ENCODE measurements at places on chromosomes 1 and 21.

GRCh38 chr1:238135708-238136664 is 245.3 kb upstream of the ZP4 start:
- no peak for DNase-seq

GRCh38 chr1:31877544-31877943 is 60.6 kb downstream of the PTP4A2 start:
- DNase-seq = no peak

DNA sequence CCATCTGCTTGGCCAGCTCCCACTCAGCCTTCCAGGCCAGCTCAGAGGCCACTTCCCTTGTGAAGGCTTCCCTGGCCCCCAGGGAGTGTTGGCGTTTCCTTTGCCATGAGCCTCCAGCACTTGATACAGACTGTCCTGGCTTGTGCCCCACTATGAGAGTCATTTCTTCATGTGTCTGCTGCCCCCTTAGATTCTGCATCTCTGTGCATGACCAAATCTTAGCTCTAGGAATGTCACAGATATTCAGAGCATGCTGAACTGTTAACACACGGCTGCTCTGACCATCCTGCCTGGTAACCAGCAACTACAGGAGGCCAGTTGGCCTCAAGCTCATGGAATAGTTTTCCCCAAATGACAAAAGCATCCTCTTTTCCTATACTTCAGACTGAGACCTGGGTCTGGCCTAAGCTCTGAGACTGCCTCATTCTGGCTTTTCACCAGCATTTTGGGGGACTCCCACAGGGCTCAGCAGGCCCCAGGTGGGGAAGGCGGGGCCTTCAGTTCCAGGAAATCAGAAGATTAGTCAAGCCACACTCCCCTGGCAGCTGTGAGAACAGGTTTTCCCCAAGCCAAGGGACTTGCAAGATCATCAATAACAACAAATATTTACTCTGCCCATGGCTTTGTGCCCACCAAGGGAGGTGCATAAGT is 182.6 kb upstream of the EDN2 start:
- no peak for DNase-seq

- peak; percentile 27 for DNase-seq
These were observed 223.3 kb upstream of the ZRANB2 start for GRCh38 chr1:71304125-71304524.

GRCh38 chr21:41349619-41350390 is 12.0 kb upstream of the MX2 start:
- no peak for DNase-seq

DNA sequence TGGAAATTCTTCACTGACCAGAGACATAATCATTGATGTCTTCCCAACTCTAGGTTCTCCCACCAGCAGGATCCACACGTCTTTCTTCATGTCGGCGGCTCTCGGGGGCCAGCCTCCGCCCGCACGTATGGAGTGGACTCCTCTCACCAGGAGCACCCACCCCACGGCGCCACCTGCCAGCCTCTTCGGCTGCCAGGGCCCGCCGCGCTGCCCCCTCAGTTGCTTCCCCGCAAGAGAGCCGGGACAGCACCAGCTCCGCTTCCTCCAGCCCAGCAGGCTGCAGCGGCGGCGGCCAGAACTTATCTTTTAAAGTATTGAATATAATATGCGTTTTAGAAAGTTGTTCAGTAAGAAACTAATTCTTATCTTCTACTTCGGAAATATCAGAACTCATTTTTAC is 273.5 kb downstream of the LIPI start:
- no peak for DNase-seq

DNA sequence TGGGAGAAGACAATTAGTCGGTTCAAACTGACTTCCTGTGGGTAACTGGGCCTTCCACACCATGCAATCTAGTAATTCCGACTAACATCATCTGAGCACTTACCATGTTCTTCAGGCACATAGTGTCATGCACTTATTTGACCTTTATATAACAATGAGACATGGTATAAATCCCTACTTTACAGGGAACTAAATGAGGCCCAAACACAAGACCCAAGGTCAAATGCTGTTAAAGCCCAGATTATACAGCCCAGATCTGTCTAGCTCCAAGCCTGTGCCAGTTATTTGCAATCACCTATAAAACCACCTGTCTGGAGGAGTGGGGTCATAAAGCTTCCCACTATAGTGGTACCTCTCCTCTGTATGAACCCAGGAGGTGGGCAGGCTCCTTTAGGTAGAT is 40.8 kb downstream of the JAK1 start:
- DNase-seq = no peak

- DNase-seq = no peak
These were observed 45.1 kb downstream of the ERI3 start for GRCh38 chr1:44310006-44310405.

DNA sequence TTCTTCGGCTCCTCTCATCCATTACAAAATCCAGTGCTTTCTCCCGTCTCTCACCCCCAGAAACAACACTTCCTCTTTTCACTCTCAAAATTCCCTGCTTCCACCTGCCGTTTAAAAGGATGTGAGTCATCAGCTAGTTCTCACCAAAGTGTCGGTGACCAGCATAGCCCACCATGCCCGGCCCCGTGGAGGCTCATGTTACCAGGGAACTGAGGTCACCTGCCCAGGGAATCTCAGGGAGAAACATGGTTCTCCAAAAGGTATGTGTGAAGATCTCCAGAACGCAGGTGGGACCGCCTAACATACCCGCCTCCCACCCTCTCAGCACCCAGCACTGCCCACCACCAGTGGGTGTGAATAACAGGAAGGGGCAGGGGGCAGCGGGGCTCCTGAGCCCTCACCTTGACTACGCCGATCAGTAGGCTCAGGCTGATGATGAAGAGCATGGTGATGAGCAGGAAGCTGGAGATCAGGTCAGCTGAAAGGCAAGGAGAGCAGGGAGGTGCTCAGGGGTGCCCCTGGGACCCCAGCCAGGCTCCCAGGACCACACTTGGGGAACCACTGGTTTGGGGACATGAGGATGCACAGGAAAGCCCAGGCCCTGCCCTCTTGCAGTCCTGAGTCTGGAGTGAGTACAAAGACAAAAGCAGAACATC is 16.2 kb downstream of the LAPTM5 start:
- DNase-seq = no peak

DNA sequence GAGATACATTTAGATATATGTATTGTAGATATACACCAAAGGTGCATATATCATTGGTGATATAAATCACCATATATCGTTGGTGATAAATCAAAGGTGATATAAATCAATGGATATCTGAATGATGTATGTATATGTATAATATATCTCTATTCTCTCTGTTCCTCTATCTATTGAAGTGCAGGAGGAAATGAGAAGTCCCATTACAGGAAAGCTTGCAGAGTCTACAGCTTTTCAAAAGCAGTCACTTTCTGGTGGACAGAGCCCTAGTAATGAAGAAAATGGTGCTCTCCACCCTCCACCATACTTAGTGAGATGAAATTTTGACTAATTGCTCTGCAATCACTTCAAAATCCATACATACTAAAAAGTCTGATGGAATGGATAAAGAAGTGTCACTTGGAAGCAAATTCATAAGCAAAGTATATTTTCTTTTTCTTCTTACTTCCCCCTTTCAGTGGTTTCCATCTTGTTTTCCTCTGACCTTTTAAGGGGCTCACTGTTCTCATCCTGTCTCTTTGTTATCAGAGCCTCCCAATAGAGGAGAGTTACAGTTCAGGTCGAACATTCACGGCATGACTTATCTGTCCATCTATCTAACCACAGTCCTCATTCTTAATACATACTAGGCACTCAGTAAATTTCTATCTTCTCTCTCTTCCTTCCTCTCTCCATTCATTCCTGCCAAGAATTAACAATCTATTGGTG is 227.2 kb downstream of the KCNJ6 start:
- no peak for DNase-seq

GRCh38 chr1:31013187-31013864 is 52.2 kb downstream of the PUM1 start:
- peak; percentile 68 for DNase-seq

GRCh38 chr1:223763881-223764280 is 51.5 kb downstream of the CAPN2 start:
- DNase-seq = no peak

DNA sequence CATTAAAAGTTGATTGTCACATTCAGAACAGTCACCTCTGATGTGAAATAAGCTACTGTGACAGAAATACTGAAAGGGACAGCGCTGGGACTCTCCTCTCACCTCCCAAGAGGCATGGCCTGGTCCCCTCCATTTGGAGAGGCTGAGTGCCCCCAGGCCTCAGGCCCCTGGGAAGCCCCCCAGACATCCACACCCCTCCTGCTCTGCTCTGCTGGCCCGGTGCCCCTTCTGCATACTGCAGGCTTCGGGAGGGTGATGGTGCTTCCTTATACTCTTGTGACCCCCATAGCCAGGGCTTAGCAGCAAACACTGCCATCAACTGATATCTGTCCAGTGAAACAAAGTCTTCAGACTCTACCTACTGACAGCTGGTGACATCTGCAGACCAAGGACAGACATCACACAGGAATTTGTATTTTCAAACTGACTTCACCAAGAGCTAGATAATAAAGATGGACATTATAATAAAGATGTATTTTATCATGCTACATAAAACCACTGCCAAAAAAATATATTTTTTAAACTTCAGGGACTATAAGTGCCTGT is 36.9 kb downstream of the C2CD2 start:
- DNase-seq = no peak

DNA sequence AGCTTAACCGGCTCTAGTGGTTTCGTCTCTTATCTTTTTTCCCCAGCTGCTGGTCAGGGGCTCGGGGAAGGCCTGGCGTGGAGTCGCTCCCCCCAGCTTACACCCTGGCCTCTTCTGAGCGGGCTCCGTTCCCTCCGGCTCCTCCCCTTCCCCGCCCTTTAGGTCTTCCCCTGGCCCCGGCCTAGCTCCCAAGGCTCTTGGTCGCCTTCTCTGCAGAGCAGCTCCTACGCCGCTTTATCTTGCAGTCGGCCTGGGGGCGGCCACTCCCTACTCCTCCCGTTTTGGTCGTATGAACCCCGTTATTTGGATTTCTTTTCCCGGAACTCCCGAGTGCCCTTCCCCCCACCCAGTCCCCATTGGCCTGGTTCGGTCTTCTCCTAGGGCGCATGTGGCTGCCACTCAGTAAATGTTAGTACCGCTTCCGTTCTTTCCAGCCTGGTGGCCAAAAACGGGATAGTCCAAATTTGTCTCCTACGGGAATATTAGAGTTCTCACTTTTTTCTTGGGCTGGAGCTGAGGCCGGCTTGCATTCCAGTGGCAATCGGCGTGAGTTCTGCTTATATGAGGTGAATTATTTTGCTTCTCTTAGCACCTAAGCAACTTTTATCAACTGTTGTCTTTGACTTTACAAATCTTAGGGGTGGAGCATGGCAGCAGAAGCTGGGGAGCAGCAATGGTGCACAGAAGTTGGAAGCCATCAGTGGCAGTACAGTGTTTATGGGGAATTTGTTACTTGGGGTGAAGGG is 467 bp downstream of the THRAP3 start:
- DNase-seq = peak; percentile 88

DNA sequence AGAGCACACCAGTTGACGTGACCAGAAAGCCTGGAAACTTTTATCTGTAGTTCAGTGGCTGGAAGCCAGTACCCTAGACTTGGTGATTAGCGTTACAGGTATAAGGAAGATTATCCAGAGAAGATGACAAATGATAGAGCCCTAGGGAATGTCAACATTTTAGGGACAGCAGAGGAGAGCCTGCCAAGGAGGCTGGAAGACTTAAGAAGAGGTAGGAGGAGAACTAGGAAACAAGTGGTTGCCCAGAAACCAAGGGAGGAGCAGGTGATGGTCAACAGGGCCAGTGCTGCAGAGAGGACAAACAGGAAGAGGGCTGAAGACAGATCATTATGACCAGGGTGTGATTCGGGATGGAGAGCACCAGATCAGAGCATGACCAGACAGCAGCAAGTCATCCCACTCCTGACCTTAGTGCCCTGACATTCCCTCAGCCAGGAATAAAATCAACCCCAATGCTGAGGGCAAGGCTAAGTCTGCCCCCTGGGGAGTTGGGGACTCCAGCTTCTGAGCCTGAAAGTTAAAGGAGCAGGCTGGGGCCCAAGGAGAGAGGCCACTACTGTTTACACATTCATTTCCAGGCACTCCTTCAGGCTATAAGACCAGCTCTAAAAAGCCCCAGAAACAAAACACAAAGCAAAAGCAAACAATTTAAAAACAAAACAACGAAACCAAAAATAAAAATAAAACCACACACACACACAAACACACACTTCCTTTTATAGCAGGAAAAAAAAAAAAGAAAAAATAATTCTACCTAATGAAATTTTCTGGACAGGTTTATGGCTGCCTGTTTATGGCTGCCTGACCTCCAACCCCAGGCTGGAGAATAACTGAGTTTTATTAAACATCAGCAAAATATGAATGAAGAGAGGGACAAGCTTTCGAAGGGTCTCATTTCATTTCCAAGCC is 48.6 kb upstream of the LRRC52 start:
- no peak for DNase-seq

DNA sequence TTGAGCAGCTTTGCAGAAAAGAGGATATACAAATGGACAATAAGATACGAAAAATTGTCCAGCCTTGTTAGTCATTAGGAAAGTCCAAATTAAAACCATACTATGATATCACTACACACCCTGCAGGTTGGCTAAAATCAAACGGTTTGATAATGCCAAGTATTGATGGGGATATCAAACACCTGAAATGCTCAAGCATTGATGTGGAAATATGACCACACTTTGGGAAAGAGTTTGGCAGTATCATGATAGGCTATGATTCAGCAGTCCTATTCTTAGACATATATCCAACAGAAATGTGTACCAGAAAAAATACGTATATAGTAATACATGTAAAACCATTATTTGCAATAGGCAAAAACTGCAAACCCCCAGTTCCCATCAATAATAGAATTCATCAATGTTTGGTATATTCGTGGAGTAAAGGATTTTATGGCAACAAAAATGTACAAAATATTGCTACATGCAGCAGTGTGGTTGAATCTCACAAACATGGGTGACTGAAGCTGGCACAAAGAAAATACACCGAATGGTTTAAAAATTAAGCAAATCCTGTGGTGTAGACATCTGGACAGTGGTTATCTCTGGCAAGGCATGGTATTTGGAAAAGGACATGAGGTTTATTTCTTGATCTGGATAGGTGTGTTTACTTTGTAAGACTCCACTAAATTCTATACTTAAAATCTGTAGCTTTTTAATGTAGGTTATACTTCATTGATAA is 243.2 kb downstream of the FGGY start:
- DNase-seq = no peak

DNA sequence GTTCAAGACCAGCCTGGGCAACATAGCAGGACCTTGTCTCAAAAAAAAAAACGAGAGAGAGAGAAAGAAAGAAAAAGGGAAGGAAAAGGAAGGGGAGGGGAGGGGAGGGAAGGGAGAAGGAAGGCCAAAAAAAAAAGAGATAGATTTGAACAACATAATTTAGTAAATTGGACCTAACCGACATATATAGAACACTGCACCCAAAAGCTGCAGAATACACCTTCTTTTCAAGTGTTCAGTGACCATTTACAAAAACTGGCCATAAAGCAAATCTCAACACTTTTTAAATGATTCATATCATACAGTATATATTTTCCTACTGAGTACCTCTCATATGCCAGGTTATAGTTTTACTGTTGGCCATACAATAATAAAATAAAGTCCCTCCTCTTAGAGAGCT is 6.9 kb downstream of the TSTD1 start:
- DNase-seq = no peak

DNA sequence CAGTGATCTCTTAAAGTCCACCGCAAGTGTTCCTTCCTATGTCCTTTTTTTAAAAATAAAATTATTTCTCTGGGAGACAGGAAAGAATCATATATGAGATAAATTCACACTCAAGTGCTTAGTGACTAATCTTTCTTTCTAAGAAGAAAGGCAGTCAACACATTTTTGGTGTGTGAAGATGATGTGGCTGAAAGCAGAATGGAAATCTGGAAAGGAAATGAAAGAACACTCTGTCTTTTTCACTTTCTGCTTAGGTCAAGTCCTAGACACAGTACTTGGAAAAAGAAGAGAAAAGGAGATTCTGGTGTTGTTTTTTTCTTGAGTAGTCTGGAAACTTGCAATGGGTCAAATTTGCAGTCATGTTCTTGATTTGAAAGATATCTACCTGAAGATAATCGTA is 45.5 kb upstream of the PRRX1 start:
- DNase-seq = peak; percentile 13
